ENCODE measurements at places on chromosomes 2 and 18.

DNA sequence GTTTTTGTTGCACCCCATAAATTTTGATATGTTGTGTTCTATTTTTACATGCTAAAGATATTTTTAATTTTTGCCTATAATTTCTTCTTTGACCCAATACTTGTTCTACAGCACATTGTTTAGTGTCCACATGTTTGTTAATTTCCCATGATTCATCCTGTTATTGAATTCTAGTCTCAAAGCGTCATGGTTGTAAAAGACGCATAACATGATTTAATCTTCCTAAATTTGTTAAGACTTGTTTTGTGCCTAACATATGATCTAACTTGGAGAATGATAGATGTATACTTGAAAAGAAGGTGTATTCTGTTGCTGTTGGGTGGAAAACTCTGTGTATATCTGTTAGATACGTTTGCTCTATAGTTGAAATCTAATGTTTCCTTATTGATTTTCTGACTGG lies 27.1 kb upstream of the SULT1C3 start:
- DNase-seq = no peak

GRCh38 chr2:146927080-146927711 lies 917.6 kb upstream of the ACVR2A start:
- DNase-seq = peak; percentile 30

GRCh38 chr2:134445985-134446382 lies 192.1 kb downstream of the MGAT5 start:
- no peak for DNase-seq

- DNase-seq = no peak
Observed at GRCh38 chr18:25853691-25854433, 236.6 kb downstream of the SS18 start.

GRCh38 chr18:54734059-54734458 lies 94.2 kb upstream of the RAB27B start:
- DNase-seq = no peak

GRCh38 chr2:84931384-84931821 lies 25.9 kb downstream of the TMSB10 start:
- no peak for DNase-seq

- no peak for DNase-seq
Observed at GRCh38 chr18:13872932-13873331, 42.4 kb downstream of the MC2R start.

- no peak for DNase-seq
Observed at GRCh38 chr2:28347596-28347995, 45.1 kb upstream of the FOSL2 start.

GRCh38 chr18:31498574-31499524 lies 872 bp downstream of the DSG2 start:
- DNase-seq = no peak

GRCh38 chr2:169768262-169768995 lies 30.2 kb upstream of the SSB start:
- no peak for DNase-seq

DNA sequence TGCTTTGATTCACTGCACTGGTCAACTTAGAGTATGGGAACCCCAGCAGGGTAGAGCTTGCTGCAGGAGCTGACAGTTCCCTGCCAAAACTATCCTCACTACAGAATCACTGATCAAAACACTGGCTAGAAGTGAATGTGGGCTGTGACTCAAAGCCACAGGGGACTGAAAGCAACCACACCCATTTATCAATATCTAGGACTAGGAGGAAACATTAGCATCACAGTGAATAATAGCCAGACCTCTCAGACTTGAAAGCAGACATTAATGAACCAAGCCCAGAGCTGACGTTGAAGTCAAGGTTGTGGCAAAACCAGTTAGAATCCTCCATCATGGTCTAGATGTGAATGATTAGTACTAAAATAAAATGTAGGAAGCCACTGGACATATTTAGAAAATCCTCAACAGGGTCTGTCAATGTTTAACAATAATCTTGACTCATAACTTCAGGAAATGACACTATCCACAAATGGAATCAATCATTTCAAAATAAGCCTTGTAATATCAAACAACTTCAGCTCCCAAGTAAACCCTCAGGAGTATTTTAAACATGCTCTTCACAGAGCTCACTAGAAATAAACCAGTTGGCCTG lies 131.4 kb downstream of the CDH20 start:
- no peak for DNase-seq

DNA sequence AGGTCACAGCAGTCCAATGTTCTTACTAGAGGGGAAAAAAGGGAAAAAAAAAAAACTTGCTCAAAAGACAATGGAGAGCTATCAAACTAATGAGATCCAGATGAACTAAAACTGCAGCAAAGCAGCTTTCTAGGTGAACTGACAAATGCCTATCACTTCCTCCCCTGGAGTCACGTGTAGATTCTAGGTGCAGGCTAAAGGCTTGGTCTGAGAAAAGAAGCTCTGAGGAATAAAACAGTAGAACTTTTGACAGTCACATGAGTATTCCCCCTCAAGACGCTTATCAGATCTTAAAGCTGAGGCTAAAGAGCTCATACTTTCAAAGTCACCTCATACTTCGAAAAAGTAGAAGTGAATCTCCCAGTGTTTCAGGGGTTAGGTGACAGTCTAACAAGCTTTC lies 42.3 kb downstream of the SMAD2 start:
- no peak for DNase-seq

DNA sequence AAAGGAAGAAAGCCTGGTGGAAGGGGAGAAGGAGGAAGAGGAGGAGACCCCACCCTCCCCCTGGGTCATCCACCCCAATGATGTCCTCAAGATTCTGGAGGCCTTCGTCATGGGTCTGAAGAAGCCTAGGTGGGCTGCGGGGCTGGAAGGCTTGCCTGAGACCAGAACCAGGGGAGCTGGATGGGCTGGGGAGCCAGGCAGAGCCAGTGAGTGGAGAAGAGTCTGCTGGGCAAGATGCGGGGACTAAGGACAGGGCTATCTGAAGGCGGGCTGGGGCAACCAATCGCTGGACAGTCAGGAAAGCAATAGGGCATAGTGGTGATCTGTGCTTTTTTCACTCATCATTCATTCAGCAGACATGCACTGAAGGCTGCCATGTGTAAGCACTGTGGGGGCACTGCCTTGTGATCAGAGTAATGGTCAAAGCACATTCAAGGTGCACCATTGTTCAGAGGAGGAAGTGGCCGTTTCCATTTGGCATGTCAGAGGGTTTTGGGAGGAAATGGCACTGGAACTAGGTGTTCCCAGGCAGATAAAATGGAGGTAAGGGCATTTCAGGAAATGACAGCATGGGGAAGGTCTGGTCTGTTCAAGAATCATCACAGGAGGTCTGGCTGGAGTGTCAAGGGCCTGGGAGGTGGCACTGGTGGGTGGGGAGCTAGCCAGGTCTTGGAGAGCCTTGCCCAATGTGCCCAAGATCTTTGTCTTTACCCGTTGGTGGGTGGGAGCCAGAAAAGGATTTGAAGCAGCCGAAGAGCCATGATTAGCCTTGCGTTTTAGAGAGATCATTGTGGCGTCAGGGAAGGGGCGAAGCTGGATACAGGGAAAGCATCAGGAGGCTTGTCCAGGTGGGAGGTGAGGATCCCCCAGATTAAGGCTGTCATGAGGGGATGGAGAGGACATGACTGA lies 24.2 kb downstream of the OTOF start:
- DNase-seq = no peak

- no peak for DNase-seq
Observed at GRCh38 chr18:6557057-6557769, 142.5 kb upstream of the L3MBTL4 start.

DNA sequence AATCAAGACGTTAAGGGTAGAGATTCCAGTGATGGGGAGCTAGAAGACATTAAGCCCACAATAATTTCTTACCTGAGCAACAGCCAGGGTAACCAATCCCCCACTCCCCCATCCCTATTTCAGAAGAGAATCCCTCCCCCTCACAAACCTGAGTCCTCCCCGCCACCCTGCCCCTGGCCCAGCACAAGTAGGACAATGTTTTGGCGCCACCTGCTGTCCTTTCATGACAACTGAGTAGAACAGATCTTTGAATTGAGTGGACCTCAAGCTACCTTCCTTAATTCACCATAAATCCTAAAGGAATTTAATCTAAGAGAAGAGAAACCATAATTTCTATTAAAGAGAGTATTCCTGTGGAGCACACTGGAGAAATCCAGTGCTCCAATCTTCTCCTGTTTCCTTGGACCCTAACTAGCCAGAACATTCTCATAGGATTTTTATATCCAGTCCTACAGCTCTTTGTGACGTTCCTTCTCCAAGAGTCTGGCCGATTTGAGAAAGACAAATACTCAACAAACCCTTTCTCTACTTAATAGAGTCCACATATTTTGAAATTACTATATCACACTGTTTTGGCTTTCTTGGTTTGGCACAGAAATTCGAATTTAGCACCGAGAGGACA lies 41.1 kb downstream of the NHEJ1 start:
- DNase-seq = no peak

DNA sequence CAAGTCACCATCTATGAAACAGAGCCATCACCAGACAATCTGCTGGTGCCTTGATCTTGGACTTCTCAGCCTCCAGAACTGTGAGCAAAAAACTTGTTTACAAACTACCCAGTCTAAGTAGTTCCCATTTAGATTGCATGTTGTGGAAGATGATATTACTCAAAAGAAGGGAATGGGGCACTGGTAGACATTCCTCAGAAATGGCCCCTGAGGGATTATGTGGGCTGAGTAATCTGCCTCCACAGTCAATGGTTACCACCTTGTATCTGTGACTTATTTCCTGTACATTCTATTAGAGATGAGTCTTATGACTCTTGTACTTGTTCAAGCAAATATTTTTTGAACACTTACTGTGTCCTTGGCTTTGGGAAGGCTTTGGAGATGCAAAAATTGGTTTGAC lies 160.4 kb downstream of the NUP35 start:
- DNase-seq = no peak

GRCh38 chr2:179125404-179125803 lies 75.5 kb upstream of the CCDC141 start:
- no peak for DNase-seq

DNA sequence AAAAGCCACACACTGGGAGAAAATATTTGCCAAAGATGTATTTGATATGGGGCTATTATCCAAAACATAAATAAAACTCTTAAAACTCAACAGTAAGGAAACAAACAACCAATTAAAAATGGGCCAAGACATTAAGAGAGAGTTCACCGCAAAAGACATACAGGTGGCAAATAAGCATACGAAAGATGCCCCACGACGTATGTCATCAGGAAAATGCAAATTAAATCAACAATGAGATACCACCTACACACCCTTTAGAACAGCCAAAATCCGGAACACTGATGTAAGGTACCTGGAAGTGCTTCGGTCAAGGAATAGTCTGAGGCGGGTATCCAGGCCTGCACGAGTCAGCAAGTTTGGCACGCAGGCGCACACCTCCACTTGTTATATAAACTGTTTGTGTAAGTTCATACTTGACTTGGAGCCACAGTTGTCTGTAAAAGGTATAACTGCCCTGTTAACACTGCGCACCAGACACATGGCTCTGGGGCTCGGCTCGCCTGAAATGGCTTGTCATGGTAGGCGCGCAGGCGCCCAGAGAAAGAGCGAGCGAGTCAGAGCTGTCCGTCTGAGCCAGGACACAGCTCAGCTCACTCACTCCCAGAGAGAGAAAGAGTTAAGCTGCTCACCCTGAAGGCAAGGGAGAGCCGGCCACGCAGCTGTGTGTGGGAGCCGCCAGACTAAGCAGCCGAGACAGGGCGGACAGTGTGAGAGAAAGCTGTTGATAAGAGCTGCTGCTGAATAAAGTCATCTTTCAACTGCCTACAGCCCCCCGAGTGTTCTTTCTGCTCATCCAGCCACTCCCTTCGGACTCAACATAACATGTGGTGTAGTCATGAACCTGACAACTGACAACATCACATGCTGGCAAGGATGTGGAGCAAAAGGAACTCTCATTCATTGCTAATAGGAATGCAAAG lies 87.3 kb downstream of the HNRNPLL start:
- DNase-seq = no peak

- DNase-seq = no peak
Observed at GRCh38 chr2:174383796-174384195, 11.7 kb upstream of the SCRN3 start.

DNA sequence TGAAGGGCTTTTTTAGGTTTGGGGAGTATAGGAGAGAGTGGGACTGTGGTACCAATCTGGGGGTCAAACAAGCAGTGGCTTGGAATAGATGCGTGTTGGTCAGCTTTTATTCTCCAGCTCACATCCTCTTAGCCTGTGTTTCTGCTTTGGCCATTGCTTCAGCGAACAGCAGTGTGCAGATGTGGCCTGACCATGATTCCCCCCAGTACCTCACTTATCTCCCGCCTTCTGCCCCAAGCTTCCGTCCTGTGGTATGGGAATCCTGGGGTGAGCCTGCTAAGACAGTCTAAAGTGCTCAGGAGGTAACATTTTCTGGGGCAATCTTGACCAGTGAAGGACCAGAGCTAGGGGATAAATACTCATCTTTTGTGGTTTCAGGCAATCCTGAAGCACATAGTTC lies 84.9 kb upstream of the TNP1 start:
- no peak for DNase-seq

- no peak for DNase-seq
Observed at GRCh38 chr2:96642564-96643360, at the start of gene FER1L5. Gene FER1L5, plus strand, starts transcription at chr2:96642764. Its CDS starts 73 bp downstream, at chr2:96642837.

- no peak for DNase-seq
Observed at GRCh38 chr2:74428675-74429074, 7.1 kb downstream of the WDR54 start.

All from NCI-H1092 (cell line).